B cell (primary cell): ENCODE measurements at places on chromosomes 3 and 15.

DNA sequence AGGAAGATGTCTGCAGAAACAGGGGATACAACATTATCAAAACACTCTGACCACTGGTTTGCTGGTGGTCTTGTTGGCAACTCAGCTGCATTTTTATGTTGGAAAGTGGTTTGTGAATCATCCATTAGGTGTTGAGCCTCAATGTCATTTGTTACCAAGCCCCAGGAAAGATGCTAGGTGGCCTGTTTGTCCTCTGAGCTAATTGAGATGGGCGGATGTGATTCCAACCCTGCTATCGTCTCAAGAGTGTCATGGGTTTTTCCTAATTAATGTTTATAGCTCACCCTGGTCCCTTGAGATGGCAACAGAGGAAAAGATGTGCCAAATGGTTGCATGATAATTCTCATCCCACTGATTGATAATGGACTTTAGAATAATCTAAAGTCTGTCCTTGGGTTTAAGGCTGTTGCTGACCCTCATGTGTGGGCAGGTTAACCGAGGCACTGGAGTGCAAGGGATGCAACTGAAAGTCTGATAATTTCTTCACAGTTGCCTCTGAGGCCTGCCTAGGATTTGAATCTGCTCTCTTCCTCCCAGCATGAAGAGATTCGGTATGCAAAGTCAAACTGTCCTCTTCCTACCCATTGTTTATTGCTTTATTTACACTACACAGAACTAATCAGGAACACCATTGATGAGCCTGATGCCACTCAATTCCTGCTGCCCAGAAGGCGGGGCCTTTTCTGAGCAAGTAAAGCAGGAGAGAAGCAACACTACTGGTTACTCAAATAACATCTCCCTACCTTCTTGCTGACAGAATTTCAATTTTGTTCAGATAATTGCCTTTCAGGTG lies 166.2 kb upstream of the TBC1D5 start:
- no peak for DNase-seq

DNA sequence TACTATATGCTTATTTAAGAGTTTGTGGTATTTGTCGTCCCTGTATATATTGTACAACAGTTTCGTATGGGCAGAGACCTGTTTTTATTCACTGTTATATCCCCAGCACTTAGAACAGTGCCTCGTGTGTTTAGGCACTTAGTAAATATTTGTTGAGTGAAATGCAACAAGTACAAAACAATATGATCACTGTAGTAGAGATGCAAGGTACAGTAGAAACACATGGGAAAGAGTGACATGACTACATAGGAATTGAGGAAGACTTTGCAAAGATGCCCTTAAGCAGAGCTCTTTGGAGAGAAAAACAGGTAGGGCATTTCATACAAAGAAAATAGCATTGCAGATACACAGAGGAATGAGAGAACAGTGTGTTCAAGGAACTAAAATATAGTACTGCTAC lies 18.3 kb downstream of the RASA2 start:
- no peak for DNase-seq

- peak; percentile 94 for DNase-seq
Measured at GRCh38 chr15:67120839-67121643, 55.6 kb downstream of the SMAD3 start.

GRCh38 chr15:38374029-38374428 lies 79.9 kb upstream of the FAM98B start:
- no peak for DNase-seq

GRCh38 chr3:18544146-18544545 lies 119.0 kb upstream of the SATB1 start:
- DNase-seq: no peak

DNA sequence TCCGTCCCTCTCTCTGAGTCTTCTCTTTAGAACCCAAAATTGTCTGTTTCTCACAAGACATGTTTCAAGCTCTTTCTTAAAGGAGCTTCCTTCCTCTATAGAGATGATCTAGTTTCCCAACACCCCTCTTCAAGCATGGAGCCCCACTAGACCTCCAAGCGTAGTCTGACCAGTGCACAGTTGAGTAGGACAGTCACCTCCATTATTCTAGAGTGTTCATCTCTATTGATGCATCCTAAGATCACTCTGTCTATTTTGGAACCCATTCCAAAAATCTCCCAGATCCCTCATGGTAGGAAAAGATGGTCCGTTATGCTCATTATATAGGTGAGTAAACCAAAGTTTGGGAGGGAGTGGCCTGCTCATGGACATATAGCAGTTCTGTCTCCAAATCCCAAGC lies 4.1 kb upstream of the CAV3 start:
- no peak for DNase-seq

DNA sequence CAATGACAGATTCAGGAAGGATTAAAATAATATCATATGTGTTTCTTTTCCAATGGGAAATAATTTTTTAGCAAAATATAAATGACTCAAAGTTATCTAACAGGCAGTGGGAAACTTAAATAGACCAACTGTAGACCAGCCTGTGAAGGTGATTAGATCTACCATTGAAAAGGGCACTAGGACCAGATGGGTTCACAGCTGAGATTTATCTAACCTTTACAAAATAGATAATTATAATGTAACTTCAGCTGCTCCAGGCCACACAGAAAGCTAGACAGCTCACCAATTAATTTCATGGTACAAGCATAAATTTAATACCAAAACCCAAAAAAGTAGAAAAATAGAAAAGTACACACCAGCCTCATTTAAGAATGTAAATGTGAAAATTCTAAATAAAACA lies 240.4 kb upstream of the MRPL3 start:
- no peak for DNase-seq
